D341Med (cell line): ENCODE measurements at places on chromosomes 12 and 14.

- DNase-seq, result no peak
Measured at GRCh38 chr12:67043771-67044170, 225.4 kb upstream of the CAND1 start.

DNA sequence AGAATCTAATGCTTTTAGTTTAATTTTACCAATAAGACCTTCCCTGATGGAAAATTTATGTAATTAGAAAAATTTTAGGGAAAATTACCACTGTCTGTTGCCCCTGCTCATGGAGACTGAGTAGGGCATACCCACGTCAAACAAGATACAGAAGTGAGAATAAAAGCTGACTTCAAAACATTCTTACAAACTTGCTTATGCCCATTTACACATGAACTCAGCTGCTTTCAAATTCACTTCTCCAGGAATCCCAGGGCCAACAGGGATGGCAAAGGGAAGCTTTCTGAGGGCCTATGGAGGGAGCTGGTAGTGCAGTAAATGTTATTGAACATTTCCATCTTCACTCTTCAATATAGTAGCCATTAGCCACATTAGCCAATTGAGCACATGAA lies 4.8 kb upstream of the NINJ2 start:
- no peak for DNase-seq

DNA sequence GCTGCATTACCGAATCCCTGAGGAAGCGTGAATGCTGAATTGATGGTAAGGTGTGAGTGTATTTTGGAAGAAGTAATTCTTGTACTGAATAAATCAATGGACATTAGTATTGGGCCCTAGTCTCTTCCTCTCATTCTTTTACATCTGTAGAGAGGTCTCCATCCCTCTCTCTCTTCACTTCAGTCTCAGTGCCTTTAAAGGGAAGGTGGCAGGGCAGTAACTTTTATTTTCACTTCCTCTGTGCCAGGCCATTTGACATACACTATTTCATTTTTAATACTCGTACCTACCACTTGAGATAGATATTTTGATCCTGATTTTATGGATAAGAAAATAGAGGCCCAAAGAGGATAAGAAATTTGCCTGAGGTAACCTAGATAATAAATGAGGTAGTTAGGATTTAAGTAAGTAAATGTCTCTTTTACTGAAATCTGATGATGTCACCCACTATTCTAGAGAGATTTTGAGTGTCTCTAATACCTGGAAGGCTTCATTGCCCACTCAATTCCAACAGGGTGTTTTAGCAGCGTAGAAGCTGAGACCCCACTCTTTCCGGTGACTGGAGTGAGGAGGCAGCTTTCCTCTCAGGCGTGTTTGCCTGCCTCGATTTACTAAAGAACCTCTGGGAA lies 177.9 kb upstream of the PRICKLE1 start:
- DNase-seq, result no peak

DNA sequence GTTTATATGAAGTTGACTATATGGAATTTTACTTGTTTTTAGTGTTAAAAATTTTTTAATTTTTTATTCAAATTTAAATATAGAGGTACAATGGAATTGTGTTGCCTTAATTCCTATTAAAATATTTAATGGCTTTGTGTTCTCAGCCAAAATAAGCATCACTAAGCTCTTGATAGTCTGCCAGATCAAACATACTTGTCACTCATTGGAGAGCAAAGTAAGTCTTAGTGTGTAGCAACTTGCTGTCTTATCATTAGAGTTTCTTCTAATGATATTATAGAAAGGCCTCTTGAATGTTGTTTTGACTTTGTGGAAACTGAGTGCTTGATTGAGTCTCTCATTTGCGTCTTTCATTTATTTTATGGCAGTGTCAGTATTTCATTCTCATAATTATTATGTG lies 10.7 kb downstream of the SFSWAP start:
- no peak for DNase-seq

DNA sequence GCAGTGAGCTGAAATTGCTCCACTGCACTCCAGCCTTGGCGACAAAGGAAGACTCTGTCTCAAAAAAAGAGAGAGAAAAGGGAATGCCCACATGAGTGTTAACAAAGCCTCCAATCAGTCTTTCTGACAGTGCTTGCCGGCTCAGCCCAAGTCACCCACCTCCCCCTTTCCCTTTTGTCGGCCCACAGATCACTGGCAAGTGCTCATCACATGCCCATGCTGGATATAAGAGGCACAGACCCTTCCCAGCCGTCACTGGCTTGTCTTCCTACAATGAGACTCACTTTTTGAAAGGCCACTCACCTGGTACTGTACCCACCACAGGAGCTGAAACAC lies 70.8 kb downstream of the CCDC88C start:
- DNase-seq, result no peak

DNA sequence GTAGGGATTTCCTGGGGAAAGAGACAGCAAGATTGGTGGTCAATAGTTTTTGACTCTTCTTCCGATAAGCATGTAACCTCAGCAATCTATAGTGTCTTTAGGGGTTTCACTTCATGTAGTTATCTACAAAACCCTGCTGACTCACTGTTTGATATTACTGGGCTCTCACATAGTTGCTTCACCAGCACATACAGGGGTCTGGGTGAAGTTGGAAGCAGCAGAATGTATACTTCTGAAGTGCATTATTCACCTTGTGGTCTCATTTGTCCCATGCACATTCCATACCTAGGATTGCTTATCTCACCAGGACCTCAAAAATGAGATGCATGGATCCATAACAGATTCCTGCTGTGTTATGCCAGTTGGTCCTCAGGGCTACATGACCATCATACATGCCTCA lies 280.0 kb downstream of the LRIG3 start:
- DNase-seq, result no peak

GRCh38 chr14:98368916-98369315 lies 903.1 kb downstream of the BCL11B start:
- DNase-seq, result no peak

- DNase-seq, result no peak
Measured at GRCh38 chr14:33315721-33316120, 377.0 kb downstream of the NPAS3 start.

DNA sequence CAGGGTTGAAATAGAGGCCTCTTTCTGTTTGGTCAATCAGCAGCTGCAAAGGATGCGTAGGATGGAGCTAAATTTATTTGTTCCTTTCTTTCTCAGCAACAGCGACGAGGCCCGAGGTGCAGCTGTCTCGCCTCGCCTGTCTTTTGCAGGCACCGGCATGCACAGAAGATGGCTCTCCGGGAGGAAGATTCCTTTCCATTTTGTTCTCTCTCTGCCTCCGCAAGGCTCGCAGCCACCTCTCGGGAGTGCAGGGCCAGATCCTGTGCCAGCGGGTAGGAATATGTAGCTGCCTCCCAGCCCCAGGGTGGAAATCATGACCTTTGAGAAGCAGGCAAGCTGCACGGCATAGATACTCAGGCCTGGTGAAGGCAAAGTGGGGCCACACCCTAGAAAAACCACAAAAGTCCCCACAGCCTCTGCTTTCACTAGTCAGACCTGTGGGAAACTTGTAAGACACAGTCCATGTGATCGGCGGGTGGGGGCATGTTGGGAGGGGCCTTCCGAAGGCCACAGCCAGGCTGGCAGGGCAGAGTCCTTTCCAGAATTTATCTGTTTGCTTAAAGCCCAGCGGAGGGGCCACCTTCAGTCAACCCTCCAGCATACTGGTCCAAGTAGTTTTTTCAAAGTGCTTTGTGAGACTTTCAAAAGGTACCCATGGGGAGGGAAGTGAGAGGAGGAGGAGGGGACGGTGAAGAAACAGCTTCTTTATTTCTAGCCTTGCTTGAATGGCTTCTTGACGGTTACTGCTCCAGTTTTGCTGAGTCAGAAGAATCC lies at the start of gene MAP1LC3B2:
Gene MAP1LC3B2, plus strand, starts transcription at position 220 of the 774 bp plus-strand sequence. CDS start 16,562 bp downstream, outside the sequence.
- no peak for DNase-seq

GRCh38 chr14:86613126-86613525 lies 1083.2 kb downstream of the FLRT2 start:
- DNase-seq, result no peak

GRCh38 chr12:64706857-64707256 lies 52.3 kb downstream of the GNS start:
- no peak for DNase-seq
